ENCODE measurements at places on chromosomes 16 and 17. TPM values are rescaled to one million over a fixed set of nuclear protein-coding genes. Genes with fewer than 3 reads are reported as not detected.

Gene PRCD
- 2.1 TPM for total RNA-seq

Gene SCARF1
- 1.6 TPM for total RNA-seq

Gene GAST
- total RNA-seq = not detected

DNA sequence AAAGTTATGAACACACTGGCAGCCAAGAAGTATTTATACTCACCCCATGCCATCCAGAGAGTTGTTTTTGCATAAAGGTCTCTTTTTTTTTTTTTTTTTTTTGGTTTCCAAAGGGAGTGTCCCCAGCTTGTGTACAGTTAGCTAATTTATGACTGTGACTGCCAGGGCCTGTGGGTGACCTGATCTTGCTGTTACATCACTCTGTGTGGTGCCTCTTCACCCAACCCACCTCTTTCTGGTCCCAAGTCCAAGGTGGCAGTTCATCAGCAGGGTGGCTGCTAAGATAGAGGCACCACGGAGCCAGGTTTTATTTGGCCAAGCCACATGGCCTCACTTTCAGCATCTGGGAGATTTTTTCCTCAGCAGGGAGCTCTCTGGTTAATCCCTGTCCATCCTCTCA lies at the start of gene NOS2:
Gene NOS2 (minus strand): TSS at position 8 of the 400 bp plus-strand sequence. CDS start 1,720 bp downstream, outside the sequence.
- no peak for DNase-seq

DNA sequence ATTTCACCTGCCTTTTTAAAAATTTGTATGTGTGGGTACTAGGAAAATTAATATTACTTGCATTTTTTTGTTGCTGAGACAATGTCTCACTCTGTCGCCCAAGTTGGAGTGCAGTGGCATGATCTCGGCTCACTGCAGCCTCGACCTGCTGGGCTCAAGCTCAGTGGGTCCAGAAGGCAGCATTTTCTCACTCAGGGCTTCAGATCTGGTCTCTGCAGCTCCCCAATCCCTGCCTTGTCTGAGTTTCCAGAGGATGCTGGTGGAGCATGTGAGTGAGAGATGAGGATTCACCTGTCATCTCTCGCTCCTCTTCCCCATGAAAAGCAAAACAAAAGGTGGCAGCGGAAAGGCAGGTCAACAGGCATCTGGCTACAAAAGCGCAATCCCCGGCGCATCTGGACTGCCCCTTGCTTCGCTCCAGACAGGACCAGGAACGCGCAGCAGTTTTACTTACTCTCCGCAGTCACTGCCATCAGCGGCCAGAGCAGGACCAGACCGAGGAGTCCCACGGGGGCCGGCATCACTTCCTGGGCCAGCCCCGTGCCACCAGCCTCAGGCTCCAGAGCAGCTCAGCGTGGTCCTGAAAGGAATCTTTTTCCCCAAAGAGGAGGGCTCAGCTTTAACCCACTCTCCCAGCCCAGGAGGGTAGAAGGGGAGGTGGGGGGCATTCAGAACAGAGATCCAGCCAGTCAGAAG lies 59.9 kb downstream of the LITAF start:
- DNase-seq = no peak

DNA sequence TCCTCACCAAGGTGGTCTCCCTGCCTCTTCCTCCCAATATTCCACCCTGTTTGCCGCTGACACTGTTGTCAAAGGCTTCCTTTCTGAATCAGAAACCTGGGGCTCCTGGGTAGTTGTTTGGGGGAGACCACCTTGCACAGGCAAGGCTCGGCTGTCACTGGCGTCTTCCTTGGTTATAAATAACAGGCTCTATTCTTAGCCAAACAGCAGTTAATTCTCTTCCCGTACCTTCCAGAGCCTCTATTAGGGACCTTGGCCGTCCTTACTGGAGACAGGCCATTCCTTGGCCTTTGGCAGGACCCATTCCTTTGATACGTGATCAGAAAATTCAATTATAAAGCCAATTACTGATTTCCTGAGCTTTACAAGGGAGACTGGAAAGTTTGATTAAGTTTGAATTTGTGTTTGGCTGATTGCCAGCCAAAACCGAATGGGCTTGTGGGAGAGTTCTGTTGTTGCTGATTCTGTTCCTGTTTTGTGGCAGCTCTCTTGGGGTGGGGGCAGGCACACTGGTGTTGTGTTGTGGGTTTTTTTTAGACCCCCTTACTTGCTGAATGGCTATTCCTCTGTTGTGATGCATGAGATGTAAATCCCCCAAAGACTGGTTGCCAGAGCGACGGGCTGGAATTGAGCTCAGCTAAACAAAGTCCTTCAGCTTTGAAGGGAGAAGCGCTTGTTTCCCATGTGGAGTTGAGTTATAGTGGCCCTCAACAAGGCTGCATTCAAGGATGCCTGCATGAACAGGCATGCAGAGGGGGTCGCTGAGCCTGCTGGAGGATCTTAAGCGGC lies 104.6 kb downstream of the GNAO1 start:
- no peak for DNase-seq
